ENCODE measurements at places on chromosomes 13 and 19.

DNA sequence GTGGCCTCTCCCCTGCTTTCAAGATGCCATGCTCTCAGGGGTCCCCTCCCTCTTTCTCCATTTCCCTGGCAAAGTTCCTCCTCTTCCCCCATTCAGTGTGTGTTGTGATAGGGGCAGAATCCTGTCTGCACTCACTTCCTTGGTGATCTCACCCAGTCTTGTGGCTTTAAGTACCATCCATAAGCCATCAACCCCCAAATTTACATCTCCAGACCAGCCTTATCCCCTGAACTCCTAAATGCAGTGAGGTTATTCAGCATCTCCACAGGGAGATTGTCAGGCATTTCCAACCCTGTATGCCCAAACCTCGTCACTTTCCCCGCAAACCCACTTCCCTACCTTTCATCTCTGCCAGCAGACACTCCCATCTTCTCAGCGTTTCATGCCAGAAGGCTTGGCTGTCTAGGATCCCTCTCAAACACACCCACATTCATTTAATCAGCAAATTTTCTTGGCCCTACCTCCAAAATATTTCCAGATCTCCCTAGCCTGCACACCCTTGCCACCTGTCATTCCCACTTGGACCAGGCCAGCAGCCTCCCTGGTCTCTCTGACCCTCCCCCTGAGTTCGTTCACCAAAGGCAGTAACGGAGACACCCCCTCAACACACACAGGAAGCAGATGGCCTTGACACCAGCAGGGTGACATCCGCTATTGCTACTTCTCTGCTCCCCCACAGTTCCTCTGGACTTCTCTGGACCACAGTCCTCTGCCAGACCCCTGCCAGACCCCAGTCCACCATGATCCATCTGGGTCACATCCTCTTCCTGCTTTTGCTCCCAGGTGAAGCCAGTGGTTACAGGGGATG, at the start of gene HCST:
Gene HCST (plus strand): TSS at position 676 of the 808 bp plus-strand sequence. CDS start 65 bp downstream, at position 741.
- no peak for DNase-seq

DNA sequence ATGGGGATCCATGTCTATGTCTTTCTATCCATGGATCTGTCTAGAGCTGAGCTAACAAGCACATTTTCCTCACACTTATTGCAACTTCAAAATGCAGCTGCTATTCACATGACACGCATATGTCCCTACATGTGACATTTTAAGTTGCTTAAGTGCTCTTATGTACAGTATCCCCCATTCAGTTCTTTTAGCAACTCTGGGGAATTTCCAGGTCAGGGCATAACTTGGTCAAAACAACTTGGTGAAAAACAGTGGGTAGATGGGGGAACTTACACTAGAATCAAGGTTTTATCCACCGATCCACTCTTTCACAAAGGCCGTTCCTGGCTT, 73.0 kb downstream of the COL4A1 start:
- DNase-seq, result no peak

DNA sequence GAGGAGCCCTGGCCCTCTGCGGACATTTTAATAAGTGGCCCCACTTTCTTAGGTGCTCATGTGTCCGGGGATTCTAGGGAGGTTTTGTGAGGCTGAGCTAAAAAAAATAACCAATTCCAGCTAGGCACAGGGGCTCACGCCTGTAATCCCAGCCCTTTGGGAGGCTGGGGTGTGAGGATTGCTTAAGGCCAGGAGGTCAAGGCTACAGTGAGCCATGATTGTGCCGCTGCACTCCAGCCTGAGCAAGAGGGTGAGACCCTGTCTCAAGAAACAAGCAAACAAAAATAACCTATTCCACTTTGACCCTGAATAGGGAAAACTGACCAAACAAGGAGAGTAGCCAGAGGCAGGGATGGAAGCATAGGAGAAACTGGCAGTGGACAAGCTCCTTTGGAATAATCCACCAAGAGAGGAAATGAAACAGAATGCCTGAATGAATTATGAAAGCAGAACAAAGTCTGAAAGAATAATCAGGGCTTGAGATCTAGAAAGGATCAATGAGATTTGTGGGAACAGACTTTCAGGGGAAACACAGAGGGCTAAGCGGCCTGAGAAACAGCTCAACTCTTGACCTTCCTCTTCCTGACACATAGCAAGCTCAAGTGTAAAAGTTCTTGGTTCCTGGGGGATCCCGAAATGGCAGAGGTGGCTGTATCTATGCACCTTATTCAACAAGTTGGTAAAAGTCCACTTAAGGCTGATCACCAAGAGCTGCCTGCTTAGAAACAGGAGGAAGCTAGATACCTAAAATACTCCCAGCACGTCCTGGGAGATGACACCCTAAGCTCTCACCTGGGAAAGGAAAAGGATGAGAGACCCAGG, 30.1 kb upstream of the FFAR2 start:
- no peak for DNase-seq

DNA sequence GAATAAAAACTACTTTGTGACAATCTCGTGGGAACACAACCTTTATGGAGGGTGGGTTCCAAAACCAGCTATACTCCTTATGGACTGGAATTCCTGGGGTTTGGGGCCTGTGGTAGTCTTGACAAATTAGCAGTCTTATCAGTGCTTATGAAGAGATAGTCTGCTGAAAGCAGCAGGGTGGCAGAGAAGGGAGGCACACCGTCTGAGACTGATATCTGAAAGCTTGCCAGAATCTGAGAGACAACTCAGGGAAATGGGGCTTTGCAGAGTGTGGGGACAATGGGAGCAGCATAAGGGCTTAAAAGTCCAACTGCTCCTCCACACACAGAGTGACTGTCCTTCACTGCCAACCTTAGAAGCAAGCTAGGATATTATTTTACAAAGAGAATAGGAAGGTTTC, 95.9 kb downstream of the UGGT2 start:
- DNase-seq, result no peak

- no peak for DNase-seq
These were observed 81.5 kb downstream of the RYR1 start for GRCh38 chr19:38514812-38515633.

DNA sequence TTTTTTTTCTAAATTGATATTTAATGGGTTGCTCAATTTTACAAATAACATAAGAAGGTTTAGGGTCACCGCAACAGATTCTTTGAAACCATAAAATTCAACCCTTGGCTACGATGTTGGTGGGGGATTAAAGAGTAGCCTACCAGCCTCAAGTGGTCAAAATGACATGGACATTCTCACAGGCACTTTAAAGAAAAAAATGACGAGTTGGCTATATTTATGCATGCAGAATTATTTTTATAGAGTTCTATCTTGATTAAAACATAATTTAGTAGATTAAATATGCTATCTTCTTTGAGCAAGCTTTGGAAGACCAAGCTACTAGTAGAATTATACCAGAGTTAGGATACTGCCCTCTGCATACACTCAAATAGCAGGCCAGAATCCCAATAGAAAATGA, 293.0 kb downstream of the DCT start:
- DNase-seq, result no peak

- DNase-seq, result peak; percentile 40
These were observed 87.2 kb downstream of the SLC7A1 start for GRCh38 chr13:29508130-29508875.

DNA sequence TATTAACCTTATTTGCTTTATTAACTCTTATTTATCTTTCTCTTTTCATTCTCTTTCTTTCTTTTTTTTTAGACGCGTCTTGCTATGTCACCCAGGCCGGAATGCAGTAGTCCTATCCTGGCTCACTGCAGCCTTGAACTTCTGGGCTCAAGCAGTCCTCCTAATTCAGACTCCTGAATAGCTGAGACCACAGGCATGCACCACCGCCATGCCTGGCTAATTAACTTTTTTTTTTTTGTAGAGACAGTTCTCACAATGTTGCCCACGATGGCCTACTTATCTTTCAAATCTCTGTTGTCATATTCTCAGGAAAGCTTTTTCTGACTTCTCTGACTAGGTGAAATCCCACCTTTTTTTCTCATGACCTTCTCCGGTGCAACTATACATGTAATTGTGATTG, 7.8 kb upstream of the SPRY2 start:
- DNase-seq, result no peak

DNA sequence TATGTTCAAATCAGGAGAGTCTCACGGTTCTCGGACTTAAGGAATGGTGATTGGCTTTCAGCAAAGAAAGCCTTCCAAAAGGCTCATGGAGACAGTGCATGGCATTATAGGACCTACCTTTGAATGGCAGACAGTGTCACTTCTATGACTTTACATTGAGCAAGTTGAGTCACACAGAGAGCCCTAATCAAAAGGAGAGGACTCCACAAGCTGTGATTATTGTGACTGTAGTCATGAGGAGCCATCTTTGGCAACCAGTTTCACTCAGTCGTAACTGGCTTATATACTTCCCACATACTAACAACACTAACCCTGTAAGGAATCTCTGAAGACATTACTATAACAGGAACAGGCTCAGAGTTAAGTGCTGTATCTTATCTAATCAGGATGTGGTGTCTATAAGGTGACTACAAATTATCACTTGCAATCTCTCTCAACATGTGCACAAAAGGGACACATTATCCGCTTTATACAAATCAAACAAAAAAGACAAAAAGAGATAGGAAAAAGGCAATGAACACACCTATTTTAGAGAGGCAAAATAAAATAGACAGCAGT, 6.1 kb downstream of the LGALS14 start:
- DNase-seq, result no peak
